ENCODE measurements at places on chromosomes 4 and X.

GRCh38 chrX:11558972-11559371, 106.7 kb downstream of the ARHGAP6 start:
- DNase-seq: no peak

DNA sequence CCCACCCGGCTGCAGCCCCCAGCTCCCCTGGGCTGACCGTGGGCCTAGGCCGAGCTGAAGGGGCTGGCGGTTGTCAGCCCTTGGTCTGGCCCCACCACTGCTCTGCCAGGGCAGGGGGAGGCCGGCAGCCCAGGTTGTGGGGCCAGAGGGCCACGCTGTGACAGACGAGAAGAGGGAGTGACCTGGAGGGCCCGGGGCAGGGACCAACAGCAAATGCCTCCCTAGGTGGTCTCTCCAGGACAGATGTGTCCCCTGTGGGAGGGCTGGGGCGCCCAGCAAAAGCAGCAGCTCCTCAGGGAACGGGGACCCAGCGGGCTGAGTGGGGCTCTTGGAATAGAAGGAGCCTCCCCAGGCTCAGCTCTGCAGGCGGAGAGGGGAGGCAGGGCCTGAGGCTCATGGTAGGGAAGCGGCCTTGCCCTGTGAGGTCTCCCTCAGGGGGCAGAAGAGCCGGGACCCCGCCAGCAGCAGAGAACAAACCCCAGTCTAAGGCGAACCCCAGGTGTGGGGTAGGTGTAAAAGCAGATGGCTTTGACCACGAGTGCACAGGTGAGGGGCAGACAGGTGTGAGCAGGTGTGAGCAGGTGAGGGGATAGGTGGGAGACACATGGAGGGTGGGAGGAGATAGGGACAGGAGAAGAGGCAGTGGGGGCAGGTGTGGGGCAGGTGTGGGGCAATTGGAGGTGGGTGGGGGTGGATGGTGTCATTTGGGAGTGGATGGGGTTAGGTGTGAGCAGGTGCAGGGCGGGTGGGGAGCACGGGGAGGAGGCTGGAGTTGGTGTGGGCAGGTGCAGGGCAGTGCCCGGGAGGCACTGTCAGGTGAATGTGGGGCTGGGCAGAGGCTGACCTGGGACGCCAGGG, 34.1 kb upstream of the SPON2 start:
- DNase-seq: no peak

DNA sequence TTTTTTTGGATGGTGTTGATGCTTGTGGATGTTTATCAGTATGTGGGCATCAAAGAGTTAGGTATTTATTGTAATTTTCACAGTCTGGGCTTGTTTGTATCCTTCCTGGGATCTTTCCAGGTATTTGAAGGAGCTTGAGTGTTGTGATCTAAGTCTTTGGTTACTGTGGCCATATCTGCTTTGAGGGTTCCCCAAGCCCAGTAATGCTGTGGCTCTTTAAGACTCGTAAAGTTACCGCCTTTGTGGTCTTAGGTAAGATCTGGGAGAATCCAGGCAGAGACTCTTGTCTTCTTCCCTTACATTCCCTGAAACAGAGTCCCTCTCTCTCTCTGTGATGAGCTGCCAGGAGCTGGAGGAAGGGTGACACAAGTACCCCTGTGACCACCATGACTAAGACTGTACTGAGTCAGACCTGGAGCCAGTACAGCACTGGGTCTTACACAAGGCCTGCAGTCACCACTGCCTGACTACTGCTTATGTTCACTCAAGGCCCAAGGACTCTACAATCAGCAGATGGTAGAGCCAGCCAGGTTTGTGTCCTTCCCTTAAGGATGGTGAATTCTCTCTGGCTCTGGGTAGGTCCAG, 62.2 kb downstream of the FMR1NB start:
- DNase-seq: no peak

GRCh38 chr4:156956826-156957368, 14.7 kb downstream of the PDGFC start:
- no peak for DNase-seq

- DNase-seq: no peak
These were observed 21.9 kb downstream of the REELD1 start for GRCh38 chr4:146236216-146236615.

GRCh38 chr4:186304866-186305505, 39.0 kb downstream of the F11 start:
- DNase-seq: no peak

- no peak for DNase-seq
These were observed 8.7 kb upstream of the MSANTD1 start for GRCh38 chr4:3239998-3240920.

DNA sequence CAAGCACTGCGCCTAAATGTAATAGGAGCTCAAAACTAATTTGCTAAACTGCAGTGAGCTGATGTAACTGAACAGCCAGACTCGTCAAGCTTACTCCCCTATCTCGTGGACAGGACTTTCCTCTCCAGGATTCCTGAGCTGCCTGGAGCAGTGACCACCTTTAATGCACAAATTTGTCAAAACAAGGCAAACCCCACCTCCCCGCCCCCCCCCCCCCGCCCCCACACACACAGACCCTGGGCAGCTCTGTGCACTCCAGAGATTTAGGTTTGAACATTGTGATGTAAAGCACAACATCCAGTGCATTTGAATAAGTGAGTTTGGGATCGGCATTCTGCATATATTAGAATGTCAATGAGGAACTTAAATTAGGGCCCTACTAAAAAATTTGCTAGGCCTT, 77.7 kb upstream of the DHX15 start:
- DNase-seq: no peak

DNA sequence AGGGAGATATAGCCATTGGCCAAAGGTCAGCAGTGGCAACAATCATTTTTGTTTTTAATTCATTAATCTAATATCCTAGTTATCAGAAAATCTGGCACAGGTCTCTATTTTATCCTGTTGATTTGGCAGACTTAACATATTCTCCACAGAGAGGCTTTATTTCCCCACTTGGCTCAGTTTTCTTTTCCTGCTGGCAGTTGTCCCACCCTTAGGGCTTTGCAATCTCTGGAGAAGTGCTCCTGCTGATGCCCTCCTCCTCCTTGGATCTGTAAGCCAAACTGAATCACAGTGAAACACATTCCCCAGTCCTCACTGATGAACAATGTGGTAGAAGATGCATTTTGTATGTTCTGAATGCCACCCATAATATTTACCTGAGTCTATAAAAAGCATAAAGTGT, 889.7 kb downstream of the PDHA2 start:
- DNase-seq: no peak

- no peak for DNase-seq
These were observed 96.2 kb upstream of the APOOL start for GRCh38 chrX:84907324-84907968.

GRCh38 chr4:83767067-83767466, 231.2 kb downstream of the GPAT3 start:
- DNase-seq: no peak

Data from ascending aorta (tissue), 2 donors.